ENCODE measurements at places on chromosomes 12 and 14. TPM values are rescaled to one million over a fixed set of nuclear protein-coding genes. Genes with fewer than 3 reads are reported as not detected.

The POMT2 gene
- 34.3 TPM for total RNA-seq

The SERPINA10 gene
- total RNA-seq = not detected

The IFI27 gene
- total RNA-seq = 142 TPM

The P2RX2 gene
- not detected for total RNA-seq

The LAG3 gene
- not detected for total RNA-seq

The DPPA3 gene
- total RNA-seq = not detected

The GALNT8 gene
- 0.35 TPM for total RNA-seq

The PPP1CC gene
- 90.4 TPM for total RNA-seq

The ENDOU gene
- not detected for total RNA-seq

GRCh38 chr12:107461222-107461975, 224.2 kb upstream of the PWP1 start:
- no peak for DNase-seq

GRCh38 chr14:37550511-37550910, 44.5 kb downstream of the FOXA1 start:
- no peak for DNase-seq

DNA sequence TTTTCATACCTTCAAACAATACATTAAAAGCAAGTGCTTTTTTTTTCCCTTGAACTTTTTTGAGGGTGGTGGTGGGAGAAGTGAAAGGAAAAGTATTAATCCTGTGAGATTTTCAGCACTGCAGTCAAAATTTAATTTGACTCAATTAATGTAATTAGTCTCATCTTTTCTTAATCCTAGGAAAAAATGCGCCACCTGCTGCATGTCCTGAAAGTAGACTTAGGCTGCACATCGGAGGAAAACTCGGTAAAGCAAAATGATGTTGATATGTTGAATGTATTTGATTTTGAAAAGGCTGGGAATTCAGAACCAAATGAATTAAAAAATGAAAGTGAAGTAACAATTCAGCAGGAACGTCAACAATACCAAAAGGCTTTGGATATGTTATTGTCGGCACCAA, 52.2 kb downstream of the SPATA7 start:
- DNase-seq = no peak

DNA sequence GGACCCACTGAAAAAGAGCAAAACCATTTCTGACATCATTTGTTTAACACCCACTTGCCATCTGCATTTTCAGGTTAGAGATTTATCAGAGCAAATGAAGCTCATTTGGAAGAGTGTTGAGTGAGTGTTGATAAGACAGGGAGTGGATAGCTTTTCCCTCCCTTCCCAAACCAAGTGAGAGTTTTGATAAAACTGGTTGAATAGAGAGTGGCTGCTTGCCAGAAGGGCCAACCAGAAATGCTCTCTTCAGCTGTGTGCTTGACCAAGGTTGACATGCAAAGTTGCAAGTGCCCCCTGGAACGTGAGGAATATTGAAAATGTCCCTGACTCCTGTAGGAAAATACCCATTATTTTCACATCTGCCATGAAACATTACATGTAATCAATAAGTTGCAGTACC, 1487.0 kb upstream of the FLRT2 start:
- DNase-seq = no peak

- no peak for DNase-seq
Measured at GRCh38 chr12:14135996-14136395, 154.6 kb upstream of the GRIN2B start.

GRCh38 chr12:120249266-120249874, 16.2 kb downstream of the PXN start:
- no peak for DNase-seq

- DNase-seq = no peak
Measured at GRCh38 chr12:40993158-40993557, 195.0 kb upstream of the PDZRN4 start.

- DNase-seq = no peak
Measured at GRCh38 chr14:53613404-53614253, 343.0 kb downstream of the BMP4 start.

- DNase-seq = no peak
Measured at GRCh38 chr14:74568380-74568649, 43.7 kb downstream of the LTBP2 start.

GRCh38 chr12:76519538-76519937, 40.0 kb downstream of the OSBPL8 start:
- DNase-seq = peak; percentile 72

DNA sequence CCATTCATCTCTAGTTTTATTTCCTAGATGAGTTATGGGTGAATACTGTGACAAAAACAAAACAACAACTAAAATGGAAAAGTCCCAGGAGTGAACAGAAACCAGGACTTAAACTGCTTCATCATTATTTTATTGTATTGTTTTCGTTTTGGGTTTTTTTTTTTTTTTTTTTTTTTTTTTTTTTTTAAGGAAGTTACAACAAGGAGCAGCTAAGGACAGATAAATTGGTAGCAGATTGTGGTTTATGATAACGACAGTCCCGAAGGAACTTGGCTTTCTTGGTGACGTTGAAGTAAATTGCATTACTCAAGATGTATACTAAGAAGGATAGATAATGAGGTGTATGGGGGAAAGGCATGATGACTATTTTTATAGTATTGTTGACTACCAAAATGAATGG, 866.3 kb downstream of the NRXN3 start:
- DNase-seq = no peak

DNA sequence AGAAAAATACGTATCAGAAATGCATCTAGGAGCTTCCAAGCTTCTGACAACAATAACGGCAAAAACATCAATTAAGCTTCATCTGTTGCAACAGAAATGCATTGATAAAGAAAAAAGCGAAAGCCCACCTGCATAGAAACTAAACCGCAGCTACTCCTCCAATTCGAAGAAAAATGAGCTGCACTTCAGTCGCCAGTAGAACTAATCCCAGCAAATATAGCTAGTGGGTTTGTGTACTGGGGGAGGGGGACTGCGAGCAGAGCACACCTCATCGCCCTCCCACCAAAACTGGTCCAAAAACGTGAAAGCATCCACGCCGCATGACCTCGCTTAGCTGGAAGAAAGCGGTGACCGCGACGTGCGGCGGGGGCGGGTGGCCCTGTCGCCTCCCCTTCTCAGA, 1.2 kb downstream of the SLC35F4 start:
- DNase-seq = no peak

DNA sequence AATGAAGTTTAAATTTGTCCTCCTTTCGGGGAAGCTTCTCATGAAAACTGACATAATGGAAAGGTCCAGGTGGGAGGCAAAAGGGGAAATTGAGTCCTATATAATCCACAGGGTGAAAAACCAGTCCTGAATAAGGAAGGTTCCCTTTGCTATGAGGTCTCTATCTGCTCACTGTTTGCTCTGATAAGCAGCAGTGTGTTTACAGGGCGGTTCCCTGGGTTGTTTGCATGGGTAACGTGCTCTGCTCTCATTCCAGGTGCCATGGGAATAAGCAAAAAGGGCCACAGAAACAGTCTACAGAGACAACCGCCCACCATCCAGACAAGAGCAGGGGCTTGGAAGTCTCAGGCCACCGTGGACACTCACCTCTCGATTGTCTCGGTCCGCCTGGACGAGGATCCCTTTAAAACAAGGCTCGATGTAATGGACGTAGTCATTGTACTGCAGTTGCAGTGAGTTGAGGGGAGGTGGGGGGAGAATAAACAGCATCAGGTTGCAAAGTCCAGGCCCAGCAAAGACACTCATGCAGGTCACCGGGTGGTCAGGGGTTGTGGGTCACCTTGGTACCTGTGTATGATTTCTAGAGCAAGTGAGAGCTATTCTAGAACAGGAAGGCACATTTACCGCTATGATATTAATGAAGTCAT, 32.7 kb downstream of the CACNA2D4 start:
- DNase-seq = no peak

GRCh38 chr14:53515276-53515675, 362.2 kb upstream of the DDHD1 start:
- no peak for DNase-seq

DNA sequence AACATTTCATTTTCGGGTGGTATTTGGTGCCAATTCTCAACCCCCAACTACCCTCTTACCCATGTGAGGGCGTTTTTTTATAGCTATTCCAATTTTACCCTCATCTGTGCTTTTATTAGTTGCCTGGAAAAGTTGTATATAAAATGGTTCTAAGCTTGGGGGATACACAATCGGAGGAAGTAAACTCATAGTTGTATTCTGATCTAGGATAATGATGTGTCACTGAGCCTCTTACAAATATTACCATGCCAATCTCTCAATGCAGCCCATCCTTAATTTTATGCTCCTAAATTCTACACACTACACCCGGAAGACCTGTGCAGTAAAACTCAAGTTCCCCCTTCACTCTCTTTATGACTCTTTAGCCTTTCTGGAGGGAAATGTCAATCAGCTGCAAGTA, 1206.5 kb upstream of the FLRT2 start:
- peak; percentile 5 for DNase-seq

Measured in glomerular endothelial cell (primary cell).